ENCODE measurements at places on chromosomes 3 and 15. TPM values are rescaled to one million over a fixed set of nuclear protein-coding genes. Genes with fewer than 3 reads are reported as not detected.

DNA sequence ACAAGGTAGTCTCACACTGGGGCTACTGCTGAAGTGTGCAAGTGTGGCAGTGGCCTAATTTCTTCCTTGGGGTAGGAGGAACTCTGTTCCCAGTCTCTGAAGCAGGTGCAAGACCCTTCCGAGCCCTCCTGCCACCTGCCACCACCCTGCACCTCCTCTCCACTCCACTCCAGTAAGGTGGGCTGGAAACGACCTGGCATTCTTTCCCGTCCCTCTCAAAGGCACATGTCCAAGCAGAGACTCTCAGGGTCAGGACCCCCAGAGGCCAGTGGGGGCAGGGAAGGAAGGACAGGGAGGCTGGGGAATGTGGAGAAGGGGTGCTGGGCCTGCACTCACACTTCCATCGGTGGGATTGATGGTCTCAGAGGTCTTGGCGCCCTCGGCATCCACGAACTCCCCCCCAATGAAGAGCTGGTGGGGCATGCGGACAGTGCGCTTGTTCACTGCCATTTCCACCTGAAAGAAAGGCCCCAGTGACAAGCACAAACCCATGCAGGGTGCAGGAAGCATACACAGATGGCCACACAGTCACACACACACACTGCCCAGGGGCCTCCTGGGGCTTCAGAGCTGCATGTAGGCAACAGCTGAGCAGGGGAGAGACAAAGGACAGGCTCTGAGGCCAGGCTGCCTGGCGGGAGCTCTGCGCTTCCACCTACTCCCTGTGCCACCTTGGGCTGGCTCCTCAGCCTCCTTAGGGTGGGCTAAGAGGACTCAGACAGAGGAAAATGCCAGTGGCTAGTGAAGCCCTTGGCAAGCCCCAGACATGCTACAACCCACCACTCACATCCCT, 43.8 kb downstream of the ALDH1L1 start:
- H3K4me1 ChIP-seq = no peaks in the 10 kb centered on the region
- no peak overlapping the region for H3K4me3 ChIP-seq
- no peaks in the 10 kb centered on the region for H3K36me3 ChIP-seq
- H3K27me3 ChIP-seq = no peaks in the 10 kb centered on the region

GRCh38 chr3:149058602-149059001, 27.7 kb downstream of the HLTF start:
- H3K4me1 ChIP-seq = peaks cover 15% of the 10 kb centered on the region
- H3K27me3 ChIP-seq = no peaks in the 10 kb centered on the region
- H3K27ac ChIP-seq = peak overlapping the region; percentile 43

The PRSS50 gene
- total RNA-seq = not detected

The IL17RE gene
- total RNA-seq = 0.51 TPM

The CFAP91 gene
- total RNA-seq = 1.3 TPM

DNA sequence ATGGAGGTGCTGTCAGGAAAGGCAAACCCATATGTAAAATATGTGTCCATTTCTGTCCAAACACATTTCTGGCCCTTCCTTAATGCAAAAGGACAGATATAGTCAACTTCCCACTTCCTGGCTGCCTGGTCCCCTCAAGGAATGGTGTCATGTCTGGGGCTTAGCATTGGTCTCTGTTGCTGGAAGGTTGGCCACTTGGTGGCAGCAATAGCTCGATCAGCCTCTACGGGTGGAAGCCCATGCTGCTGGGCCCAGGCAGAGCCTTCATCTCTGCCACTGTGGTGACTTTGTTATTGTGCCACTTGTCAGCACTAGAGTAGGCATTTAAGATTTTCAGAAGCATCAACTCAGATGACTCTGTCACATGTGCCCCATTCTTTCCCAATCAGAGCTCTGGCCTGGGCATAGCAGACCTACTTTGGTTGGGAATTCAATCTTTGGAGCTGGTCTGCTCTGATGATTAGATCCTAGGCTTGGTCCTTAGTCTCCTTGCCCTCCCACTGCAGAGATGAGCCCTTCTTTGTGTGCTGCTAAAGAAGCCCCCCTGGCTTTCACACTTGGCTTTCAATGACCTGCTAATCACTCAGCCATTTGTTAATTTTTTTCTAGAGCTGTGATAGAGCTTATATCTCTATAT, 51.0 kb upstream of the SPSB4 start:
- no peak overlapping the region for H3K27ac ChIP-seq
- H3K36me3 ChIP-seq = no peaks in the 10 kb centered on the region
- no peaks in the 10 kb centered on the region for H3K27me3 ChIP-seq
- no peaks in the 10 kb centered on the region for H3K4me1 ChIP-seq
- H3K4me3 ChIP-seq = no peak overlapping the region

- no peaks in the 10 kb centered on the region for H3K36me3 ChIP-seq
- no peak overlapping the region for H3K4me3 ChIP-seq
- H3K27ac ChIP-seq = no peak overlapping the region
- no peaks in the 10 kb centered on the region for H3K4me1 ChIP-seq
Measured at GRCh38 chr3:148815316-148816110, 12.1 kb upstream of the CPB1 start.

DNA sequence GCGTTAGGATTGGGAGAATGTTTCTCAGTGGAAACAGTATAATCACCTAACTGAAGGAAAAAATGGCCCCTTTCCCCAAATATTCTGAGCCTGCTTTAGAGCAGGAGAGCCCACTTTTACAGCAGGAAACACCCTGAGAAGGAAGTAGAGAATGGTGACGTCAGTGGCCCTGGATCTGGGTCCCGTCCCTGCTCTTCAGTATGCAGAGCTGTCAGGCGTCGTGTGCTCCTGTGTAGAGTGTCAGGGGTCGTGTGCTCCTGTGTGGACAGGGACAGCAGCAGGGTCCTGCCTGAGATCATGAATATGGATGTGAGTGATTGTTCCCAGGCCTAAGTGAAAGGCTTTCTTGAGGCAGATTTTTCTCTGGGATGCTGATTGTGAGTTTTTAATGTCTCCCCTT, 45.2 kb downstream of the CGNL1 start:
- H3K36me3 ChIP-seq = no peaks in the 10 kb centered on the region
- H3K4me1 ChIP-seq = no peaks in the 10 kb centered on the region
- H3K27ac ChIP-seq = no peak overlapping the region
- no peak overlapping the region for H3K4me3 ChIP-seq

GRCh38 chr3:185153861-185154629, 1.2 kb upstream of the C3orf70 start:
- H3K4me3 ChIP-seq = no peak overlapping the region
- no peaks in the 10 kb centered on the region for H3K4me1 ChIP-seq
- DNase-seq = no peak
- H3K27ac ChIP-seq = no peak overlapping the region
- H3K27me3 ChIP-seq = peaks cover 5% of the 10 kb centered on the region

- H3K27ac ChIP-seq = no peak overlapping the region
- no peak for DNase-seq
- H3K27me3 ChIP-seq = no peaks in the 10 kb centered on the region
- H3K36me3 ChIP-seq = no peaks in the 10 kb centered on the region
- no peaks in the 10 kb centered on the region for H3K4me1 ChIP-seq
- H3K4me3 ChIP-seq = no peak overlapping the region
Measured at GRCh38 chr15:62760538-62760937, 282.0 kb upstream of the TPM1 start.

GRCh38 chr3:45736707-45737106, 47.5 kb downstream of the SACM1L start:
- no peak overlapping the region for H3K27ac ChIP-seq
- no peak for DNase-seq
- H3K36me3 ChIP-seq = peaks cover 33% of the 10 kb centered on the region
- no peaks in the 10 kb centered on the region for H3K4me1 ChIP-seq

The ZCWPW2 gene
- not detected for total RNA-seq

DNA sequence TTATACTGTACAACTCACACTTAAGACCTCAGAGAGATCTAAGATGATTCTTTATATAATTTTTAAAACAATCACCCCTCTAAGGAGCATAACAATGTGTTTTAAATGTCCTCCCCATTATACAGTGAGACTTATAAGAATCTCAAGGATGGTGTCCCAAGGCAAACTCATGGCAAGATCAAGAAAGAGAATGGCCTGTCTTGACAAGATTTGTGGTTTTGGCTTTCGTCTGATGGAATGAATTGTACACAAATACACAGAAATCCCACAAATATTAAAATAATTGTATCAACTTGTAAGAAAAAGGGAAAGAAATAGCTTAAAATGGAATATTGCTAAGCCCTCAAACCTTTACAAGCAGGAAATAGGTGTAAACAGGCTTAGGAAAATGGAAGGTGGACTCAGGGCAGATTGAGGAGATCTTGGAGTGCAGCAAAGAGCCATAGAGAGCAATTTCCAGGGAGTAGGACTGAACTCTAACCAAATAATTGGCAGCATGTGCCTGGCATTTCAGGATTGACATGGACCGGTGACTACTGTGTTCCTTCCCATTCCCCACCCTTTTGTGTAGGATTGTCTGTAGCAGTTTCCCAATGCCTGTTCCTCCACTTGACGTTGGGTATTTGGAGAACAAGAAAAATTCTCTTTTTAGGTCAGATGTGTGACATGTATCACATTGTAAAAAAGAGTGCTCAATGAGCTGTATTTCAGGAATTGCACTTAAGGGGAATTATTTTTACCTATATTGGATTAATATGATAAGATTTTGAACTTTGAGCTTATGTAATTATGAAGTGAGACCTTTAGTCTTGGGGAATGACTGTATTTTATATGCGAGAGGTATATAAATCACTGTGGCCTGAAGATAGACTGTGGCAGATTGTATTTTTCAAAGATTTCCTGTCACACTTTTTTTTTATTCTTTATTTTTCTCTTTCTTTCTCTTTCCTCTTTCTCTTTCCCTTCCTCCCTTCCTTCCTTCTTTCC, 317.8 kb upstream of the SLITRK3 start:
- H3K4me1 ChIP-seq = no peaks in the 10 kb centered on the region
- no peak for DNase-seq
- H3K27me3 ChIP-seq = no peaks in the 10 kb centered on the region
- H3K27ac ChIP-seq = no peak overlapping the region

DNA sequence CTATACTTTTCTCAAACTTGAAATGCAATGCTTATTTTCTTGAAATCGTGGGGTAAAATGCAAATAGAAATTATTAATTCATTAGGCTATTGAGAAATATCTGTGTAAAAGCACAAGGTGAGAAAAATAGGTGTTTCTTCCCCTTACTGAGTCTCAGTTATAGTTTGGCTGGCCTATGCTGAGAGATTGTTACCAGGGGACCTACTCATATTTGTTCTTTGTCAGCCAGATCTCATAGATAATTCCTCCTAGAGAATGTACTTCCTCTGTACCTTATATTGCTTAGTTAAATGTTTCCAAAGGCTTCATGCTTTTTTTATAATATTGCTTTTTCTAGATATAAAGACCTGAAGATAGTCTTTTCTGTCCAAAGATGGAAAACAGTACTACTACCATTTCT, 60.0 kb upstream of the TRPC1 start:
- no peak overlapping the region for H3K4me3 ChIP-seq
- no peak overlapping the region for H3K27ac ChIP-seq
- no peaks in the 10 kb centered on the region for H3K36me3 ChIP-seq
- H3K4me1 ChIP-seq = no peaks in the 10 kb centered on the region
- no peak for DNase-seq

GRCh38 chr3:107092121-107092520, 285.1 kb upstream of the CCDC54 start:
- DNase-seq = no peak
- no peaks in the 10 kb centered on the region for H3K36me3 ChIP-seq
- no peaks in the 10 kb centered on the region for H3K27me3 ChIP-seq
- no peaks in the 10 kb centered on the region for H3K4me1 ChIP-seq

- no peak for DNase-seq
- H3K27ac ChIP-seq = no peak overlapping the region
- H3K36me3 ChIP-seq = no peaks in the 10 kb centered on the region
- no peaks in the 10 kb centered on the region for H3K27me3 ChIP-seq
- peaks cover 11% of the 10 kb centered on the region for H3K4me1 ChIP-seq
Measured at GRCh38 chr3:129658110-129658843, 51.8 kb upstream of the PLXND1 start.

The JMJD7 gene
- 10.3 TPM for total RNA-seq

The LDHAL6B gene
- not detected for total RNA-seq

- DNase-seq = no peak
- H3K27me3 ChIP-seq = no peaks in the 10 kb centered on the region
- H3K36me3 ChIP-seq = no peaks in the 10 kb centered on the region
- no peaks in the 10 kb centered on the region for H3K4me1 ChIP-seq
Measured at GRCh38 chr3:10764259-10765051, 51.6 kb upstream of the SLC6A11 start.

DNA sequence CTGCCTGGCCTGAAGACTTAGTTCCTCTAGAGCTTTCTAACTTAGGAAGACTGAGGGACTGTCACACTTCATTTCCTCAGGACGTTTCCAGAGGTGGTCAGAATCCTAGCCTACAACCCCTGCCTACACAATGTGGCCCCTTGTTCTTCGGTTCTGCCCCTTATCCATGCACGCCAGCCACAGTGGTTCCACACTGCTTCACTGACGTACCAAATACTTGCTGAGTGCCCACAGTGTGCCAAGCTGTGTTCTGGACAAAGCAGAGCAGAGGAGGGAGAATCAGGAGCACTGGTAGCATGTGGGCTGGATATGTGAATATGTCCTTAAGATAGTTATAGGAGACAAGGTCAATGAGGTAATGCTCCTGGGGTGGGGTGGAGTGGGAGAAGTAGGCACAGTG, 70.5 kb upstream of the SAMMSON start:
- no peak overlapping the region for H3K27ac ChIP-seq
- no peaks in the 10 kb centered on the region for H3K4me1 ChIP-seq
- DNase-seq = no peak
- H3K27me3 ChIP-seq = no peaks in the 10 kb centered on the region
- no peak overlapping the region for H3K4me3 ChIP-seq

The ACSBG1 gene
- 0.49 TPM for total RNA-seq

- no peaks in the 10 kb centered on the region for H3K4me1 ChIP-seq
- no peaks in the 10 kb centered on the region for H3K27me3 ChIP-seq
- no peak for DNase-seq
- no peak overlapping the region for H3K27ac ChIP-seq
- no peak overlapping the region for H3K4me3 ChIP-seq
Measured at GRCh38 chr3:115708540-115708939, 85.2 kb downstream of the GAP43 start.

DNA sequence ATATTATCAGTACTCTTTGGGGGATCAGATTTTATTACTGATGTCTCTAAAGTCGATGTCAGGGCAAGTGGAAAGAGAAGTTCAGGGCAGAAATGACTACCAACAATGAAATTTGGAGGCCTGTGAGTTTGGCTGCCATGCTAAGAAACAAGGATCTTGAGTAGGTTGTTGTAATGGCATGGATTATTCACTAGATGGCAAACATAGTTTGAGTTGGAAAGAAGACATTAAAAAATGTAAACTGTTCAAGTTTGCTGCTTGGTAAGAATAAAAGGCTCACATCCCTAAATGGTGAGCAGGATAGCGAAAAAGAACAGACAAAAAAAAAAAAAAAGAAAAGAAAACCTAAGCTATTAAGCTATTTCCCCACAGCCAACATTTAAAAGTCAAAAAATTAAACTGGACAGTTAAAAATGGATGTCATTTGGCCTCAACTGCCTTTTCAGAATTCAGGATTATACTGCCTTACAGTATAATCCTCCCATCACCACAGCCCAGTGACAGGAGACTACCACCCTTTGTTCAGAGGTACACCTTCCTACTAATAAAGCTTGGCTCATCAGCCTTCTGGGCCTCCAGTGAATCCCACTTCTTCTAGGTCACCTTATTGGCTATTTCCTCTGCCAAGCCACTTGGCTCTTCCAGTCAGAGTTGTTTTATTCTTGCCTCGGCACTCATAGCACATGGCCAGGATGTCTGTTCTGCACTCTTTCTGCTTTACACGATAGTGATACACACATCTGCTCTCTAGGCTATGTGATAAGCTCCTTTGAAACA, 163.7 kb downstream of the PLD1 start:
- DNase-seq = no peak
- no peak overlapping the region for H3K27ac ChIP-seq
- no peaks in the 10 kb centered on the region for H3K27me3 ChIP-seq

GRCh38 chr15:83378921-83379578, 68.1 kb upstream of the SH3GL3 start:
- H3K4me1 ChIP-seq = peaks cover 5% of the 10 kb centered on the region
- no peak for DNase-seq
- H3K27me3 ChIP-seq = no peaks in the 10 kb centered on the region
- H3K36me3 ChIP-seq = no peaks in the 10 kb centered on the region
- no peak overlapping the region for H3K27ac ChIP-seq
